ENCODE measurements at places on chromosomes 5 and 9.
A peak's percentile ranks its signal among the peaks of the same experiment; 100 is the strongest.

- no peak for DNase-seq
Measured at GRCh38 chr5:150082374-150082773, 4.0 kb downstream of the CSF1R start.

DNA sequence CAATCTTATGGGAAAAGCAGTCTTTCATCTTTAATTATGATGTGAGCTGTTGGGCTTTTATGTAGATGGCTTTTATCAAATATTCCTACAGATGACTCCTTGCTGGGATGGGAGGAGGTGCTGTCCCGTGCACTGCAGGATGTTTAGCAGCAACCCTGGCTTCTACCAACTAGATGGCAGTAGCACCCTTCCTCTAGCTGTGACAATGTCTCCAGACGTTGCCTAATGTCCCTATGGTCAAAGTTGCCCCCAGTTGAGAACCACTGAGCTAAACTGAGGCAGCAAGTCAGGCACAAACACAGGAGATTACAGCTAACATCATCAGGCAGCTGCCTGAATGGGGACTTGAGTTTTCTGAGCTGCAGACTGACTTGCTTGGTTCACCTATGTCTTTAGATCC, 401.9 kb upstream of the PDE4D start:
- DNase-seq: peak; percentile 23

DNA sequence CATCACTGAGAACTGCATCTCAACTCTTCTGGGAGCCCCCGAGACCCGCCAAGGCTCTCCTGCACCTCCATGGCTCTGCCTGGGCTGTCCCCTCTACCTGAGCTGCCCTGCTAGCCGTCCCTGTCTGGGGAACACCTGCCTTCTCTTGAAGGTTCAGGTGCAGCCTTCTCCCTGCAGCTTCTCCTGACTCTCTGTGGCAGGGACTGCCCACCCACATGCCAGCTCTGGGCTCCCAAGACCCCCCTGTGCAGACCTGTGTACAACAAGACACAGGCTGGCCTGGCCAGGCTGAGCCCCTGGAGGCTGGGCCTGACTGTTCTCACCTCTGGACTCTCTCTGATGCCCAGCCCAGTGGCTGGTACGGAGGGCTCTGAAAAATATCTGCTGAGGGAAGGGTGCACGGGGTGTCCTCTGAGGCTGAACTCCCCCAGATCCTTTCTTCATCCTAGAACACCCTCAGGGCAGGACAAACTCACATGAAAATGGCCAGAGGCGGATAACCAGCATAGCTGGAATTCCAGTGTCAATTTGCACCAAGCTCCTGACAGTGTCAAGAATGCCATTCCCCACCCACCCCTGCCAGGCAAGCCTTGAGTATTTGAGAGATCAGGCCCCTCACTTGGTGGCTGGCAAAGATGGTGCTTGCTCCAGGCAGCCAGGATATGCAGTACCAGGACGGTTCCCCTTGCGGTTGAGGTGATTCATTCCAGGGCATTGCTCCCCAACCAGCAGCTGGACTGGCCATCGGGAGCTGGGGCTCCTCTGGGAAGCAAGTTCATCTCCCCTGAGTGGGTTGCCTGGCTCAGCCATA, 40.9 kb upstream of the SLC25A51 start:
- no peak for DNase-seq

- DNase-seq: no peak
Measured at GRCh38 chr5:60507687-60508086, 192.3 kb downstream of the DEPDC1B start.

DNA sequence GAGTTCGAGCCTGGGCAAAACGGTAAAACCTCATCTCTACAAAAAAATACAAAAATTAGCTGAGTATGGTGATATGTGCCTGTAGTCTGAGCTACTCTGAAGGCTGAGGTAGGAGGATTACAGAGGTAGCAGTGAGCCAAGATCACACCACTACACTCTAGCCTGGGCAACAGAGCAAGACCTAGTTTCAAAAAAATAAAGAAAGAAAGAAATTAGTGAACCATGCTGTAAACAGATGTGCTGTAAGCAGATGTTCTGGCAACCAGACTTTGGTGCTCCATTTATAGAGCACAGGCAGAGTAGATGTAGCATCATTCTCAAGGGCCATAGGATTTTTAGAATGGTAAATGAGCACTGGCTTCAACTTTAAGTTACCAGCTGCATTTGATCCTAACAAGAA, 115.4 kb downstream of the ST8SIA4 start:
- peak; percentile 71 for DNase-seq
